HCT116 (cell line): ENCODE measurements at places on chromosomes 5 and 9.

GRCh38 chr5:73339051-73339575, 109.5 kb downstream of the FOXD1 start:
- no peak for DNase-seq

- DNase-seq = no peak
Observed at GRCh38 chr9:29043072-29043471, 1469.8 kb upstream of the C9orf72 start.

GRCh38 chr5:176822793-176823481, 12.6 kb downstream of the UNC5A start:
- no peak for DNase-seq

GRCh38 chr5:98296426-98296825, 477.0 kb upstream of the RGMB start:
- no peak for DNase-seq

- DNase-seq = no peak
Observed at GRCh38 chr9:117678871-117679270, 25.3 kb upstream of the TLR4 start.

- peak; percentile 38 for DNase-seq
Observed at GRCh38 chr5:132829742-132830435, 558 bp downstream of the SHROOM1 start.

DNA sequence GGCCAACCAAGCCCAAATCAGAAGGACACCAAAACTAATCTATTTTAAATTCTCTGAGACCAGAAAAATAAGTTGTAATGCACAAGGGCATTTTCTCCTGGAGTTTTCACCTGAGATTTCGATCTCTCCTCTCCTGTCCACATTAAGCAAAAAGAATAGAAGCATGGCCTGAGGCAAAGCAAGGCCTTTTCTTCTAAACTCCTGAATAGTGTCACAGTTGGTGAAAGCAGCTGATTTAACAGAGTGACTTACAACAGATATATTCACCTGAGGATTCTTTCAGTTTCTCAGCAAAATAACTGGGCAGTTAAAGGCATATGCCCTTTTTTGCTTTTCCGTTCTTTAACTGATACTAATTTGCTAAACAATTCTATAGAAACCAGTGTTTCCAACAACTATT, 547.7 kb downstream of the EFNA5 start:
- no peak for DNase-seq

DNA sequence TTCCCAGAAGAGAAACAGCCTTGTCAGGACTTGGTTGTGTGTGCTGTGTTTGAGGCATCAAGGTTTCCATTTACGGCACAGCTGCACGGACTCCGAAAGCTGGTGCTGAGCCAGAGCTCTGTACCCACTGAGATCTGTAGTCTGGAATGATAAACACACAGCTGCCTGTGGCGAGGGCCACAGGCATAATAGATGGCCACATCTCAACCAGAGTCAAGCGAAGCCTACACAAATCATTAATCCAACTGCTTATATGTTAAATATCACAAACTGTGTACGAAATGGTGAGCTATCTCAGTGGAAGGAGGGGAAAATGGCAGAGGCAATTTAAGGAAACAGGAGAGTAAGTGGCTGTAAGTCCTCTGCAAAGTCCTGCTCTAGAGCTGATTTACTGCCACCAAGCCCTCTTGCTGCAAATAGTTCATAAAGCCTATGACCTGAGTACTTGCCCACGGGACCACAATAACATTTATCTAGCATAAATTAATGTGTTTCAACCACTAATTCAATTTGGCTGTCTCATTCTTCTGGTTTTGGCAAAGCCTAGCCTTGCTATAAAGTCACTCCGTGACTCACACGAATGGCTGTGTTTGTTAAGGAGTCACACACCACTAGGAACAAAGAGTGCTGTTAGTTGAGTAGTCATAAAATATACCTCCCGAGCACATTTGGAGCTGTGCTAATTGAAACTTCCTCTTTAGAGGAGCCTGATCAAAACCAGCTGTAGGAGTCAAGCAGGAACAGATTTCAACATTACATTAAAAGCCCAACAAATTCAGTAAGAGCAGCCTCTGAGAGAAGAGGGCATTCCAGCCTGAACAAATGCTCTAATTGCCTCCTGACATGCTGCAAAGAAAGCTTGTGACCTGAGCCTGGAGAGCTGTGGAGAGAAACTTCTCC, 738.6 kb upstream of the ZNF608 start:
- peak; percentile 81 for DNase-seq

DNA sequence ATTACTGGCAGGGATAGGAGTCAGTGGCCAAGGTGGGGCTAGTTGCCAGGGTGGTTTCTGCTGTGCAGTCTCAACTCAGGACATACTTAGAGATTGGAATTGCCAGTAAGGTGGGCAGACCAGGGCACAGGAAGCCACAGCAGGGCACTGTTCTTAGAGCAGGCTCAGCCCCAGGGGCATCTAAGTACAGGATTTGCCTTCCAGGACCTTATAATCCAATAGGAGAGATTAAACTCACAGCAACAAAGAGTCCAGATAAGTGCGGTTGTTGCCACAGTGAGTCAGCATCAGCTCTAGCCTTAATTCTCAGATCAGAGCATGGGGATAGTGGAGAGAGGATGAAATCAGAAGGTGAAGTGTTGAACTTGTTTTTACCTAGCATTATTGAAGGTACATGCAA, 265.8 kb upstream of the TRPC7 start:
- no peak for DNase-seq

GRCh38 chr5:172093965-172094364, 87.5 kb upstream of the FBXW11 start:
- DNase-seq = no peak

DNA sequence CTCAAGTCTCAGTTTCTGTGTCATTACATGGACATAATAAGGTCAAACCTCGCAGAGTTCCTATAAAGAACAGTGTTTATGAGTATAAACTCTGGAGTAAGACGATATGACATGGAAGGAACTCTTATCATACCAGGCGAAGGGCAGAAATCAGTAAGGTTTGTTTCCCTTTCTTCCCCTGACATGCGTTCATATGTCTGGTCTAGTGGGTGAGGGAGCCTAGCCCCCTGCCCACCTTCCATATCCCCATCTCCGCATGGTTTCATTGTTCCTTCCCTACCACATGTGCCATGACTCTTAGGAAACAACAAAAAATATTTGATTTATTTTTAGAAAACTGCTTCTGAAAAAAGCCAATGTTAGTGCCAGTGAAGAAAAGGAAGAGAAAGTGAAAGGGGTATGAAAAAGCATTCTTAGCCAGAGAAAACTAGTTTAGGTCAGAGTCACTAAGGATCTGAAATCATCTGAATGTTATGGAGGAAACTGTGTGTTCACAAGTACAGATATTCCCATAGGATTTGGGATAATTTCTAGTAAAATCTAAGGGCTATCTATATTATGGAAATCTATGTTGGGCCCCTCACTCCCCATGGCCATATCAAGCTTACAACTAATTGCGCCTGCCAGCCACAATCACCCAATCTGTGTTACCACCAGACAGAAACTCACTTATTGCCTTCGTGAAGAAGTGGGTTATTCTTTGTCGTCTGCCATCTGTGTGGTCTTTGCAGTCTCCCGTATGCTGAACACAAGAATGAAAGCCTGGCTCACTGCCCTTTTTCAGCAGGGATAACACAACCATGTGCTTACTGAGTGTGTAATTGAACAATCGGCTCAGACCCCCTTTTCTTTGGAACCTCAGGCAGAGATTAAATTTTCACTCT, 19.9 kb upstream of the HMHB1 start:
- DNase-seq = no peak

GRCh38 chr9:19759066-19759465, 29.8 kb downstream of the SLC24A2 start:
- DNase-seq = no peak

- peak; percentile 26 for DNase-seq
Observed at GRCh38 chr9:120366644-120367019, 213.3 kb downstream of the CDK5RAP2 start.

GRCh38 chr5:89343666-89344065, 460.7 kb upstream of the MEF2C start:
- DNase-seq = no peak

DNA sequence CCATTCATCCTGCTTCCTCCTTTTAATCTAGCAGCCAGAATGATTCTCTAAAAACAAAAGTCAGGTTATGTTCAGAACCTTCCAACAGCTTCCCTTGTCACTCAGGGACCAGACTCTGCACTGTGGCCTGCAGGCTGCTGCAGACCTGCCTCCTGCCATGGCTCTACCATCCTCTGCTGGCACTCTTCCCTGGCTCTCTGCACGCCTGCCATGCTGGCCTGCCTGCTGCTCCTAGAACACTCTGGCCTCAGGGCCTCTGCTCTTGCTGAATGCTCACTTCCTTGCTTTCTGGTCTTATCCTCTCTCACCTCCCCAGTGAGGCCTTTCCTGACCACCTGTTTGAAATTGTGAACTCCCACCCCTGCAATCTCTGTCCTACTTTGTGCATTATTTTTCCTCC, 149.4 kb downstream of the CD180 start:
- DNase-seq = no peak

- DNase-seq = no peak
Observed at GRCh38 chr5:129079496-129079895, 15.1 kb upstream of the ISOC1 start.

- no peak for DNase-seq
Observed at GRCh38 chr5:151078490-151079262, 2.2 kb downstream of the TNIP1 start.

DNA sequence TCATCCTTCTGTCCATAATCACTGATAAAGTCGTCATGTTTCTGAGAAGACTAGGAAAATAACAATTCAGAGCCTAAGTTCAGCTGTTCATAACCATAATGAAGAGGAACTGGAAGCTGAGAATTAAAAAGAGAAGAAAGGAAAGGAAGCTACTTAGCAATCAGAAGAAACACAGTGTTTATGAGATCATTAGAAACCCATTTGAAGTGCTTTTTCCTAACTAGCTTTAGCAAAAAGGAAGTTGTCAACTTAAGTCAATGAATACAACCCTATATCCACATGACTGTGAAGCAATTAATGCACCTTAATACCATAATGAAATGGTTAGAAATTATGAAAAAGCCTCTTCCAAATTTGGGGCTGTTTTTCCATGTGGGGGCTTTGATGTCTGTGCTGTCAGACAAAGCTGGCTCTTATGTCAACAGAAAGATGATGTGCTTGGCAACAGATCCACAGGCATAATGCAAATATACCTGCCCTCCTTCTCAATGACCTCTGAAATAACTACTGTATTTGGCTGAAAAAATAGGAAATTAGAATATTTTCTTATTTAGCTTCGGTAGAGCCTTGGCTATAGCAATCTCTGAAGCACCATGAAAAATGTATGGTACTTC, 463.5 kb downstream of the RASEF start:
- DNase-seq = no peak

GRCh38 chr9:130008538-130008937, 34.5 kb downstream of the FNBP1 start:
- no peak for DNase-seq

DNA sequence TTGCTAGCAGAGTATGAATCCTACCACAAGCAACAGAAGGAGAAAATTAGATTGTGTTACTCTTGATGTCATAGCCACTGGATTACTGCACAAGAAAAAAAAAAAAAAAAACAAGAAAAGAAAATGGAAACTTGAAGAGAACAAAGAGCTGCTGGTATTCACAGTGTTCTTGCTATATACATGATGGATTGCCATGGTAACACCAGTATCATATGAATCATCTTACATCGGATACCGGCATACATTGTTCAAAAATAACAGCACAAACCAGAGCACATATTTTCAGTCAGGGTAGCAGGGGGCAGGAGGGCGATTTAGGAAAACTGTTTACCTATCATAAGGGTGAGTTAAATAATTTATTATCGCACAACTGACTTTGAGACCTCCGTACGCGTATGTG, 472.9 kb downstream of the PDE4D start:
- DNase-seq = no peak

GRCh38 chr5:7010591-7010990, 297.4 kb downstream of the TENT4A start:
- DNase-seq = no peak

DNA sequence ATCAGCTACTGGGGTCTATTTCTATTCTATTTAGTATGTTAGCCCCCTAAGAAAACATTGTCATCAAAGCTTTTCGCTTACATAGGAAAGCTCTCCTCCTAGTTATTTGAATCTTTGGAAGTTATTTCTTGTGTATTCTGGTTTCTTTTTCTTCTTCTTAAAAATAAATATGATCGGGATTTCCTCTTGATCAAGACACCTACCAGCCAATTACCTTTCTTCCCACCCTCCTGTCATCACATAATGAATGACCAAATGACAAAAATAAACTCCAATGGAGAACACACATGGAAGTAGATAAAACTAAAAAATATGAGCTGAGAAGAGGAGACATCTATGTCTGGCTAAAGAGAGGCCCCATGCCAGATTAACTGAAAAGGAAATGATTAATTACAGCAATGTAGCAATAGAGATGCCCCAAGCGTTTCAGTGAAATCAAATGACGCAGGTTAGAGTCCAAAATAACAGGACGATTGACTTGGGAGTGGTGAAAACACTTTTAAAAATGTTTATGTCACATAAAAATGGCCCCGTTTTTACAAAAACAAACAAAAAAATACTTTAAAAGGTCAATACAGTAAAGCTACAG, 59.5 kb upstream of the PCSK1 start:
- DNase-seq = no peak

GRCh38 chr9:93976081-93976480, 20.9 kb upstream of the BARX1 start:
- no peak for DNase-seq

- DNase-seq = no peak
Observed at GRCh38 chr9:137722481-137722880, 103.7 kb downstream of the EHMT1 start.

DNA sequence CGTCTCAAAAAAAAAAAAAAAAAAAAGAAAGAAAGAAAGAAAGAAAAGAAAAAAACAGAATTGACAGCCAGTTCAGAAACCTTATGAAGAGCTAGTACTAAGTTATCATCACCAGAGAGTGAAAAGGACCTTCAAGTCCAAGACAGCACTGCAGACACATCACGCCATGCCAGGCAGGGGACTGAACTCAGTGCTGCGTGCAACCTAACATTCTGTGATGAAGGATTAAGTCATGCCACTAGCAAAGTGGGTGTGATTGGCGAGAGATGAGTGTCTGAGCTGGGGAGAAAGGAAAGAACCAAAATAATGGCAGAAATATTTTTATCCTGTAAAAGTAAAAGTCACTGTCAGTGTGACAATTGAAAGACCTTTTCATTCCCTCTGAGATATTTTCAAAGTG, 54.7 kb downstream of the MAP1B start:
- DNase-seq = no peak

DNA sequence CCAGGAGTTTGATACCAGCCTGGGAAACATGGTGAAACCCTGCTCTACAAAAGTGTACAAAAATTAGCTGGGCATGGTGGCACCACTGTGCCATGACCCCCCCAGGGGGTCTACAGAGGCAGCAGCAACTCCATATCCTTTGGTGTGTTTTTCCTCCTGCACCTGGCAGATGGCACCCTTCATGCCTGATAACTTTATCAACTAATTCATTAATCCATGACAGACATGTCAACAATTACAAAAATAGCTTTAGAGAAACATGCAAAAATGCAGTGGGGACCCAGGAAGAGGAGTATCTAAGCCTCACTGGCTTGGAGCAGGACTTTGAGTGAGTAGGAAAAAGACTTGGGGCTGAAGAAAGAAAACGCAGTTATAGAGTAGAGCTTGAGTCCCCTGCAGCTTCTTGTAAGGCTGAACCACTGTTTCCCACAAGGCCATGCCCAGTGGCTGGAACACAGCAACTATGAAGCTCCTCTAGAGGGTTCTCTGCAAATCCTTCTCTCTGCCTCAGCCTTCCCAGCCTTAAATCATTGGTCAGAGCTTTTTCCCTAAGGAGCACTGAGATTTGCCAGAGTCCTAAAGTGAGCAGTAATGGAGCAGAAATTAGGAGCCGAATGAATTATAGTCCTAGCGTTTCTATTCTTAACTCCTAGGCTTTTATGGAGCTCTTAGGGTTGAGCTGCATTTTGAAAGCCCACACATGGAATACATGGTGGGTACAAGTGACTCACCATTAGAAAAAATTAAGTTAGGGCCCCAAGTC, 25.5 kb upstream of the B4GALT1 start:
- DNase-seq = no peak
